ENCODE measurements at places on chromosomes 4 and X.
A peak's percentile ranks its signal among the peaks of the same experiment; 100 is the strongest.

GRCh38 chrX:41596596-41596995, 92.2 kb upstream of the GPR34 start:
- DNase-seq = no peak

GRCh38 chr4:152773339-152773738, 6.2 kb downstream of the TIGD4 start:
- DNase-seq = no peak

DNA sequence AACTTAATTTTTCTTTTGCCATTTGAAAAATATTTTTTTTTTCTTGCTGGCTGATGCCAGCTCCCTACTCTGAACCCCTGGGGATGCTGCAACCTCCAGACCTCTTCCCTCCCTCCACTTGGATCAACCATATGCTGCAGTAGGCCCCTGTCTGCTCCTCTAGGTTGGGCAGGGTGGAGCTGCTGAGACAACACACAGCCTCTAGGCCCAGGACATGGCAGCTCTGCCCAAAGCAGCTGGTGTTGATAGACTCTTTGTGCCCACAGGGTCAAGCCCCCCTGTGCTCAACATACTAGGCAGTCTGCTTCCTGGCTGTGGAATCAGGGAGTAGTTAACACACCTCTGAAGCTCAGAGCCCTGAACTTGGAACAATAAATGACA, 19.9 kb upstream of the CLNK start:
- no peak for DNase-seq

DNA sequence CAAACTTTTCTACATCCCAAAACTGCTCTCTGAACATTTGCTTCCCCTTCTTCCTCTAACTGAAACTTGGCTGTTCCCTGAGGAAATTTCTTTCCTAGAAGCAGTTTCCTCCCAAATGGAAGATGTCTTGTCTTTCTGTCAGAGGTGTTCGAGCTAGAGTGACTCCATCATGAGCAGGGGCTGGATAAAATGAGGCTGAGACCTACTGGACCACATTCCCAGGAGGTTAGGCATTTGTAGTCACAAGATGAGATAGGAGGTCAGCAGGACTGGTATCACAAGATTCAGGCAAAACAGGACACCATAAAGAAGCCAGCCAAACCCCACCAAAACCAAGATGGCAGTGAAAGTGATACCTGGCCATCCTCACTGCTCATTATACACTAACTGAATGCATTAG, 35.8 kb upstream of the PGRMC2 start:
- no peak for DNase-seq

DNA sequence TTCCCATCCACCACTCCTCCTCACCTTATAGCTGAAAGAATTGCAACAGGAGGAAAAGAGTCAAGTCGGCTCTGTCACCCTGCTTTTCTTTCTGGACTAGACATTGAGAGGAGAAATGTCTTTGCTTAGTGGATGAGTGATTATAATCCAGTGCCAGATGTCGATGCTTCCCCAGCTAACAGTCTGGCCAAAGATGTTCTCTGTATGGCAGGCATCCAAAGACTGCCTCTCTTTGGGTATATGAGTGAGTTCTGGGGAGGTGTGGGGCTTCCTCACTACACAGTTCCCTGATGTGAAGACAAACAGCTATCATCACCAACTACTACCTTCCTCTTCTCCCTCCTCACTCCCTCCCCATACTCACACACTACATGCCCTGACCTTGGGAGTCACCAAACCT, 90.9 kb downstream of the COMMD8 start:
- DNase-seq = no peak

GRCh38 chr4:56211202-56211601, 176.1 kb downstream of the AASDH start:
- DNase-seq = no peak

GRCh38 chrX:78514852-78515251, 144.3 kb downstream of the RTL3 start:
- DNase-seq = no peak

DNA sequence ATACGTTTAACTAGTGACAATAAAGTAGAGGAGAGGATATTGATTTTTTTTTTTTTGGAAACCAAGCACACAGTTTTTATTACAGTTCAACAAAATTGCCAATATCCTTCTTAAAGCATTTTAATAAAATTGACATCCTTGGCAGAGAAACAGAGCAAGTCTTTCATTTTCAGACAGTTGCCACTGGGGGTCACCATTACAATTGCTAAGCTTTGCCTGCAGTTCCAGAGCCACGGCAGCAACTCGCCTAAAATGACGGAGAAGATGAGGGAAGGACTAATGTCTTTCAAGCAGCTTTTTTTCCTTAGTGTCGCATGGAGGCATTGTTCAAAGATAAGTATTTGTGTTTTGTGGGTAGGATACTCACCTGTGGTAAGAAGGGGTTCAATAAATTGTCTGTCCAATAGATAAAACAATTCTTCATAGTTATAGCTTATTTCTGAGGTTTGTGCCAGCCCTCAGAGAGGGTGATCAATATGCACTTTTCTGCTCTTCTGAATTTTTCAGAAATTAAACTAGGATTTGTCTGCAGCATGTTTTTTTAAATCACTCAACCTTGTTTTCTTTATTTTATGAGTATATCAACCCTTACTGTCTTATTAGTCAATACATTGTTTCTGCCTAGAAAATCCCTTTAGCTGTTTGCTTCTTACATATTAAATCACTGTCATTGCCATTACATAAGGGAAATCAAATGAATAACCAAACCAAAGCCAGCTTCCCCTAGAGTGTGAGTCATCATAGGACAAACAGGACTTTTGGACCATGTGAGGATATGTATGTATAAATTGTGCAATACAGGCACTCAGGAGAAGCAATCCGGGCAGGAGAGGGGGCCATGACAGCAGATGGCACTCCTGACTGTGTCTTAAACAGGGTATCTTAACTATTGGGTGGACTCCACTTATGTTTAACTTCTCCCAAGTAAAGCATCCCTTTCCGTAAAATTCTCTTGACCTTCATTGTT, 508.1 kb upstream of the ARX start:
- peak; percentile 47 for DNase-seq

DNA sequence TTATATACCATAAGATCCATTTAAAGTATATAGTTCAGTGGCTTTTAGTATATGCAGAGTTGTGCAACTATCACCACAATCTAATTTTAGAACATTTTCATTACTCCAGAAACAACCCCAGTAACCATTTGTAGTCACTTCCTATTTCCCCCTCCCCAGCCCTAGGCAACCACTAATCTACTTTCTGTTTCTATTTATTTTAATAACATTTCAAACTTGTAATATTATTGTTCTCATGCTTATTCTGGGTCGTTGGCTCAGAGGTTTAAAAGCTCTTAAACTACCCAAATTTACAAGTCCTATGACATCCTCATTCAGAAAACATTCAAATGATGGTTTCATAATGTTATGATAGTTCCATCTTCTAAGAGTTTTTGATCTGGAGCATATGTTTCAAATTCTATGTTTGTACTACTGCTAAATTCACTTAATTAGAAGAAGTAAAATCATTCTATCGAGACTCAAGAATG, 18.4 kb downstream of the XIAP start:
- DNase-seq = no peak

- DNase-seq = no peak
Observed at GRCh38 chr4:12703036-12703435, 781.1 kb downstream of the RAB28 start.

- no peak for DNase-seq
Observed at GRCh38 chr4:152696764-152697261, 17.0 kb upstream of the TMEM154 start.

GRCh38 chr4:156169011-156169410, 215.3 kb upstream of the CTSO start:
- peak; percentile 4 for DNase-seq

DNA sequence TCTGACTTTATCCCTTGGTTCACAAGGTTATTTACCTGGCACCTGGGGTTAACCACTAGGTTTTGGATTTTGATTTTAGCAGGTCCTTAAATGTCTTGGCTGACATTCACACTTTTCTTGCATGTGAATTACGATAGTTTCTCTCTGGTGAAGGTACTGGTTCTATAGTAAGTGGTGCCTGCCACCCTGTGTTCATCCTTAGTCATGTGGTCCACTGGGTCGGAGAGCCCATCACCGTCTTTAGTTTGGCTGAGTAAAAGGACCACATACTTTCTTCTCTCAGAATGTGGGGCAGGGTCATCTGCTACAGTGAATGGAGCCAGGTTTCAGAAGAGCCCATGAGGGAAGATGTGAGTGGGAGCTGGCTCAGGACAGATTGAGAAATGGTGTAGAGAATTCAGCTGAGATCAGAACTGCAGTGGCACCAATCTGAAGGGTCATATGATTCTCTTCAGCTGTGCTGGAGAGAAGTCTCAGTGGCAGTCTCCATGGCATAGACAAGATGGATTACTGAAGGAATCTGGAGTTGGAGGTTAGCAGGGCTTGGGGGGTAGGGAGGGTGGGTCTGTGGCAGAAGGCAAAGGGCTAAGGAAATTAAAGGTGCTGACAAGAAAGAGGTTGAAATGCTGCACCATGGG, 310.4 kb downstream of the GPAT3 start:
- DNase-seq = no peak
